Fibroblast of skin of left biceps (primary cell): ENCODE measurements at places on chromosomes 7 and 10.

DNA sequence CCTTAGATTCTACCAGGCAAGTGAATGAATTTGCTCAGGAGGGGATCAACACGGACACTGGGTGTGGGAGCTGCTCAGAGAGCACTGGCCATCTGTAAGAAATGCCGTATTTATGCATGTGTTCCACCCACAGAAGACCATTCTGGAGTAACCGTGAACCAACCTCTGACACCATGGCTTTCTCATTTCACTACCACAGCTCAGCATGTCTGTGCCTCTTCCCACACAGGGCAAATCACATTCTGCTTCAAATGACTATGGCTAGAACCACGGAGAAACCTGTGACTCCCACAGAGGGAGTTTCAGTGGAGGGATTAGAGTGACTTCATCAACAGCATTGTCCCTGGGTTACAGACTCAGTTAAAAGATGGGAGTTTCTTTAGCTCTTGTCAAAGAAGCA, 893.4 kb downstream of the XPNPEP1 start:
- no peak for DNase-seq

DNA sequence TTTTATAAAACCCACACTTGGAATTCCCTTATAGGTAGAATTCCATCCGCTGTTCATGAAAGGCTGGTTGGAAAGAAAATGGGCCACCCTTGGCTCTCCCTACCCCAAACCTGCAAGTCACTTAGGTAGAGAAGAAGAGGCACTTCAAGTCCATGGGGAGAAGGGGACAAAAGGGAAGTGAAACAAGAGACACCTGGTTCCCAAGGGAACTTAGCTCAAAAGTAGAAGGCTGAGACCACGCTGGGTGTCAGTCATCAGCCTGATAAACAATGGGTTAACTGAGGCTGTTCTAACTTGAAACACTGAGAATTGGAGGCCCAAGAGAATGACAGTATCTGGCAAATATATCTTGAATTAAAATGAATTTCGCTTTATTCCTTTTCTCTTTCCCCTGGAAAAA, 330.8 kb upstream of the NFE2L3 start:
- DNase-seq, result no peak

DNA sequence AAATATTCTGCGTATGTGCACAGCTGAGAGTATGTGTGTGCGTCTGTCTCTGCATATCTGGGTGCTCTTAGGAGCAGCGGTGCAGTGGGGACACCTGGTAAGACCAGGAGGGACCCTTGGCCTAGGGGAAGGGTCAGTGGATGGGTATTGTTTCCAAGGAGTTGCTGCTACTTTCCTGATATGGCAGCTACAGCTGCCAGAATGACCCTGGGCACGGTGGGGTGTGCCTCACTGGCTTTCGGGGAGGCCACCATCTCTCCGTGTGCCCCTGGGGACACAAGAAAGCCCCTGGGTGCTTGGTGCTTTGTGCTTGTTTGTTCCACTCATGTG, 8.6 kb downstream of the PFKFB3 start:
- no peak for DNase-seq

GRCh38 chr7:87216701-87217508, 2.6 kb downstream of the TMEM243 start:
- DNase-seq, result no peak

GRCh38 chr7:34973400-34973760, 63.9 kb downstream of the DPY19L1 start:
- DNase-seq, result no peak

- DNase-seq, result peak; percentile 9
Observed at GRCh38 chr7:145909991-145910513, 206.5 kb upstream of the CNTNAP2 start.

- DNase-seq, result no peak
Observed at GRCh38 chr7:130385600-130386066, 5.3 kb downstream of the CPA1 start.
